Right renal cortex interstitium (tissue), 3 donors: ENCODE measurements at places on chromosomes 12 and 14. TPM values are rescaled to one million over a fixed set of nuclear protein-coding genes. Genes with fewer than 3 reads are reported as not detected.

GRCh38 chr12:93243689-93244513 lies 133.8 kb upstream of the NUDT4 start:
- DNase-seq = peak; percentile 49

- DNase-seq = no peak
These were observed 62.2 kb downstream of the GNG2 start for GRCh38 chr14:51922624-51923023.

DNA sequence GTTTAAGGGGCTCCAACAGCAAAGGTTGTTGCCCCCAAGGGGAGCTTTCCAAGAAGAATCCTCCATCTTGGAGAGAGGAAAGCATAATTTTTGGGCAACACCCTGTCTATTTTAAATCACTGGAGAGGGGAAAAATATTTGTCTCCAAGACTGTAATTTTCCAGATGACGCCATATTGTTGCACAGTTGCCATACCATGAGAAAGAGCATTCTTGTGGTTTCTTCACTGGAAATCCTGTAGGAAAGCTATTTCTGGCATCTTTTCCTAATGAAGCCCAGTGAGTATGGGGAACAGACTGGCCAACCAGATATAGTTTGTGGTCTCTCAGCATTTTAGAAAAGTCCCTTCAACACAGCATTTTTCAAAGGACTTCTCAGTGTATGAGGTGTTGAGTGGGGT lies 88.1 kb upstream of the MANSC4 start:
- DNase-seq = no peak

DNA sequence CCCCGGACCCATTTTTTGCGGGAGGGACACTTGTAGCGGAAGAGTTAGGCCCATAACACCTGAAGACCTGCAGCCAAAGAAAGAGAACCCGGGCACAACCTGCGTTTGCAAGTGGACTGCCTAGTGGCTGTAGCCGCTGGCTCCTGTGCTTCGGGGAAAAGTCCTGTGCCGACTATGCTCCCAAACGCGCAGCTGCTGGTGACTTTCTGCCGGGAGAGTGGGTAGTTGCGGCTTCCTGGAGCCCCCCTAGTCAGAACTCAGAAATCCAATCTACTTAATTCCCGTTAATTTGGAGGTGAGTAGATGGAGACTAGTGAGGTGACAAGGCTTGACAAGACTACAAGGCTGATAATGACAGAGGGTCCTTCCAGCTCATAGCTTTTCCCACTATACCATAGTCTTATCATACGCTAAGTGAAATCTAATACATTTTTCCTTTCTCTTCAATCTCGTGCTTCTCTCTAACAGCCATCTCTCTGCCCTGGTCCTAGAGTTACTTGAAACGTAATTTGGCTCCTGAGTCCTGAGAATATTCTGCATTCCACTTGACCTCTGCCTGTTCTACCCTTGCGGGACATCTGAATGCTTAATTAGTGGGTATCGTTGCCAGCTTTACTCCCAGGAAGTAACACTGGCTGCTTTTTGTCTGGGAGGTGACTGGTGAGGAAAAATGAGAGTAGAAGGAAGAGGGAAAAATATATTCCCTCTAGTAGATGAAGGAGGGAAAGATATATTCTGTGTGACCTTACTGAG lies 556 bp downstream of the MTHFD1 start:
- no peak for DNase-seq

DNA sequence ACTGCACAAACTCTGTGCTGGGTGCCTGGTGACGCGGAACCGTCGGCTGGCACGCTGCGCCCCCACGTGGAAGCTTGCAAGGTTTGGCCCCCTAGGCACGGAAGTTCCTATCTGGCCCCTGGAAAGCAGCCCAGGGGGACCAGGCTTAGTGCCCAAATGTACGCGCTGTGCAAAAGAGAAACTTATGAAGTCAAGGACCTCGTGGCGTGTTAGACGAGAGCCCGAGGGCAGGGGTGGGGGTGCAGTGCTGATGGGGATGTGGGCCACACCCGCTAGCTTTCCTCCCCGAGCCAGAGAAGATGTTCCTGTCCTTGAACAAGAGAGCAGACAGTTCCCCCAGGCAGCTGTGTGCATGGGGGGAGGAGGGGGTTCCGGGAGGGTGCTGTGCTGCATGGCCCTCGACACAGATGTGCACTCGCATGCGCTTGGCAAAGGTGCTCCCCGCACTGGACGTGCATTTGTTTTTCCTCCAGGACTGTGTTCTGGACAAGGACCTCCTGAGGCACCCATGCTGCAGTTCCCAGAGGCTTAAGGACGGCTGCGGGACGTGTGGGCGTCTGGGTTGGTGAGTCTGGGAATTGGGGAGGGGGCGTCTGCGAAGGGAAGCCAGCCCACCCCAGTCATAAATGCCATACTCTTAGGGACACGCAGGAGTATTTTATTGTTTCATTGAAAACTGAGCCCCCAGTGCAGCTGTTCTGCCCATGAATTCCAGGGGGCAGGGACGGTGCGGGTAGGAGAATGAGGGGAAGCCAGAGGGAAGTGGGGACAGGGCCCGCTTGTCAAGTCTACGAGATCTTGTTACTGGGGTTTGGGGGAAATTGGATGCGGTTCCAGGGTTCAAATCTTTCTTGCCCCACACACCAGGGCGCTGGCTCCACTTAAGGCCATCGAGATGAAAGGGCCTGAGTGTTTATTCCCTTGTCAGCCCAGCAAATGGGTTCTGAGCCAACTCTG lies 80.0 kb downstream of the NTF3 start:
- no peak for DNase-seq

GRCh38 chr12:124087266-124088051 lies 114.4 kb downstream of the ZNF664 start:
- no peak for DNase-seq

Gene GPR135
- polyA plus RNA-seq = 2.9 TPM

Gene PYGL
- polyA plus RNA-seq = 19.8 TPM

Gene CLEC1A
- polyA plus RNA-seq = 4.0 TPM
